ENCODE measurements at places on chromosomes 3 and 15.

- no peak for DNase-seq
Measured at GRCh38 chr15:48680841-48681240, 35.3 kb upstream of the FBN1 start.

DNA sequence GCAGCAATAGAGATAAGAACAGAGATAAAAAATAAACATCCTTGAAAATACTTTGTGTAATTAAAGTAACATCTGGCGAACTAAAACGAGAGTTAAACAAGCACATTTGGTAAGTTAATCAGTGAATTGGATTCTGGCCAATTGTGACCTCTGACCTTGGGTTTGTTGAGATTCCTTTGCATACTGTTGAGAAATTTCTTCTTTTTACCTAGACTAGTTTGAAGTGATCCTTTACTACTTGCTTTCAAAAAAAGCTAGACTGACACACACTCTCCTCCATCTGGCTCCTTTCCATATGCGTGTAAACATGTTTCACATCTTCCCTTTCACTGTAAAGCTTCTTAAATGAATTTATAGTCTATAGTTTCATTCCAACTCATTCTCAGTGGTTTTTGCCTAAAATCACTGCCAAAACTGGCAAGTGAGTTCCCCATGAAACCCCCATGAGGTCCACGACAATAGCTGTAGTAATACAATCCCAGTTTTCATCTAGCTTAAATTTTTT, 17.3 kb upstream of the GBE1 start:
- no peak for DNase-seq

DNA sequence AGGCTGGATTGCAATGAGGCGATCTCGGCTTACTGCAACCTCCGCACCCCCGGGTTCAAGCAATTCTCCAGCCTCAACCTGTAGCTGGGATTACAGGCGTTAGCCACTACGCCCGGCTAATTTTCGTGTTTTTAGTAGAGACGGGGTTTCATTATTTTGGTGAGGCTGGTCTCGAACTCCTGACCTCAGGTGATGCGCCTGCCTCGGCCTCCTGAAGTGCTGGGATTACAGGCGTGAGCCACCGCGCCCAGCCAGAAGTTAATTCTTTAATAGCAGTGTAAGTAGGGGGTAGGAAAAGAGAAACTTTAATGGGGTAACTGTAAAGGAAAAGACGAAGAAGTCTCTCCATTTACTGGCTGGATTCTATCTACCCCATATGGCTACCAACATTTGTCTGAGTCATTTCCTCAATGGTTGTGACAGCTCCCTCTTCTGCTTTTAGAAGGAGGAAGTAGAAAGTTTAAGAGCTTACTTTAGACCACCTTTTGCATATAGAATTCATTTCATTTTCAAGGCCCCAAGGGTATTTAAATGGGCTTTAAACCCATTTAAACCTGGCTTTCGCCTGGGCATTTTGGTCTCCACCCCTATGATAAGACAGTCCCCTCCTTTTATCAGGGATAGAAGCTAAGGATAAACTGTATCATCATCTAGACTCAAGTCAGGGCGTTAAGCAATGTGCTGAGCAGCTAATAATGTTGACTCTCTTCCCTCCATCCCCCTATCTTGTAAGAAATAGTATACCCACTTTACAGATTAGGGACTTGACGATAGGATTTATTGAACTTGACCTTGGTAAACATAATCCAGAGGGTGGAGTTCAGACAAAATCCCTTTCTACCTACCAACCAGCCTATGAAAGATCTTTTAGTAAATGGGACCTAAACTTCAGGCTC, 1.1 kb upstream of the CDV3 start:
- DNase-seq: peak; percentile 86

GRCh38 chr3:67461667-67462142, 192.7 kb downstream of the SUCLG2 start:
- DNase-seq: no peak

- no peak for DNase-seq
Measured at GRCh38 chr3:16550305-16550675, 36.8 kb upstream of the RFTN1 start.

- peak; percentile 92 for DNase-seq
Measured at GRCh38 chr3:196643201-196643749, 3.8 kb downstream of the NRROS start.

DNA sequence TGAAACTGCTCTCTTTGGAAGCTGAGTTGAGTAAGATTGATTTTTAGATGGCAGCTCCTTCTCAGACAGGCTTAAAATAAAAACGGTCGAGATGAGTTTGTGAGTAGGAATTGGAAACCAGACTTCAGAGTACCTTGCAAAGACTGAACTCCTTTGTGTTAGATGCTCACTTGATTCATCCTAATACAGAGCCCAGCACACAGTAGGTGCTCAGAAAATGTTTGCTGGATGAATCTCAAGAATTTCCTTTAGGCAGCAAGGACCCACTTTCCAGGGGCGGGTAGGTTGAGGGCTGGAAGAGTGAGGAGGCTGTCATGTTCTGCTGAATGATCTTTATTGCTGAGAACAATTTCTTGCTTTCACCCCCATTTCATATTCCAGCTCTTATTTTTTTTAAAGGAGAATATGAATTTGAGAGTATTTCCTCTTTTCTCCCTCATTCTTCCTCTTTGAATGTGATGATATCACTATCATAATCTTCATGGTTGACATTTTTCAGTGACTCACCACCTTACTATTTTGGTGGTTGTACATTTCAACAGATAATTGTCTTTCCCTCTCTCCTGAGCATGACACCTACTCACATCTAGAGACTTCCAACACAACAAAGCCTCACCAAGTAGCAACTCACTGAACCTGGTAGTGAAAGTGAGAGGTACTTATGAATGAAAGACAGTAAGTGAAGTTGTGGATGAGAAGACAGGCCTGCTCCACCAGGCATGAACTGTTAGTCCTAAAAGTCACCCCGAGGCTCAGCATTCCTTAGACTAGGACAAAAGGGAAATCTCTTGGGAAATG, 113.3 kb downstream of the PDCD6IP start:
- no peak for DNase-seq

DNA sequence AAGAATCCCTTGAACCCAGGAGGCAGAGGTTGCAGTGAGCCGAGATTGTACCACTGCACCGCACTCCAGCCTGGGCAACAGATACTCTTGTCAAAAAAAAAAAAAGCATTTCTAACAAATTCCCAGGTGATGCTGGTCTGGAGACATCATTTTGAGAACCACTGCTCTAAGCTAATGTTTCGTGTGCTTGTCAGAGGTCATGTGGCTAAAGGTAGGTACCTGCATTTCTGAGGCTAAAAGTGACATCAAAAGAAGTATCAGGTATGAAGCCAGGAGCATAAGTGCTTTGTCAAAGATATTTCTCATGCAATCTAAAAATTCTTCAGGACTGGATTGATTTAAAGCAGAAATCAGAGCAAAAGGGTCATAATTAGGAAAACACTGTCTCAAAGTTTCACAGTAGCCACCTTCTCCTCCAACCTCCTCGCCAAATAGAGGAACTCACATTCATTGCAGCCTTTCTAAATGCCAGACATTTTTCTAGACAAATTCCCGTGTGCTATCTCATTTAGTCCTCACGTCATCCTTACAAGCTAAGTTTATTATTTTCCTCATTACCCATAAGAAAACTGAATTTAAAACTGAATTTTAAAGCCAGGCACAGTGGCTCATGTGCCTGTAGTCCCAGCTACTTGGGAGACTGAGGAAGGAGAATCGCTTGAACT, 25.7 kb upstream of the GSK3B start:
- no peak for DNase-seq

DNA sequence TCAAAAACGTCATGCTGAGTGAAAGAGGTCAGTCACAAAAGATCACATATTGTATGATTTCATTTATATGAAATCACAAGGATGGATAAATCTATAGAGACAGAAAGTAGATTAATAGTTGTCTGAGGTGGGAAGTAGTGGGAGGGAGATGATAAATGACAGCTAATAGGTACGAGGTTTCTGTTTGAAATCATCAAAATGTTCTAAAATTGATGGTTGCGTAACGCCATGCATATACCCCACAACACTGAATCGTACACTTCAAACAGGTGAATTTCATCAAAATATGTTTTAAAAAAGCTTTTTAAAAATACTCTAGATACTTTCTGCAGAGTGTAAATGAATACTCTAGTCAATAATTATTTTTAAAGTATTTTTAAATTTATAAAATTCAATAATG, 303.0 kb upstream of the STAC start:
- no peak for DNase-seq

DNA sequence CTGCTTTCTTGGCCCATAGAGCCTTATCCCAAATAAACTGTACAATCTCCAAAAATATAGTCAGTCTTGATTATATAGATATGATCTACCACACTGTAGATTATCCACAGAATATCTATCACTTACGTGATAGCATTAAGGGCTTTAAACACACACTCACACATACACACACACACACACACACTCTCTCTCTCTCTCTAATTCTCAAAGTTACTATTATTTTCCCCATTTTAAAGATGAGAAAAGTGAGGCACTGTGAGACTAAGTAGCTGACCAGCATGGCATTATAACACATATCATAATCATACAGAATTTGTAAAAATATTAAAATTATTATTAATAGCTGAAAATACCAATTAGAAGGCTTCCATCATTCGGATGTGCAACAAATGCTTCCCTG, 4.2 kb downstream of the TBC1D5 start:
- DNase-seq: no peak

DNA sequence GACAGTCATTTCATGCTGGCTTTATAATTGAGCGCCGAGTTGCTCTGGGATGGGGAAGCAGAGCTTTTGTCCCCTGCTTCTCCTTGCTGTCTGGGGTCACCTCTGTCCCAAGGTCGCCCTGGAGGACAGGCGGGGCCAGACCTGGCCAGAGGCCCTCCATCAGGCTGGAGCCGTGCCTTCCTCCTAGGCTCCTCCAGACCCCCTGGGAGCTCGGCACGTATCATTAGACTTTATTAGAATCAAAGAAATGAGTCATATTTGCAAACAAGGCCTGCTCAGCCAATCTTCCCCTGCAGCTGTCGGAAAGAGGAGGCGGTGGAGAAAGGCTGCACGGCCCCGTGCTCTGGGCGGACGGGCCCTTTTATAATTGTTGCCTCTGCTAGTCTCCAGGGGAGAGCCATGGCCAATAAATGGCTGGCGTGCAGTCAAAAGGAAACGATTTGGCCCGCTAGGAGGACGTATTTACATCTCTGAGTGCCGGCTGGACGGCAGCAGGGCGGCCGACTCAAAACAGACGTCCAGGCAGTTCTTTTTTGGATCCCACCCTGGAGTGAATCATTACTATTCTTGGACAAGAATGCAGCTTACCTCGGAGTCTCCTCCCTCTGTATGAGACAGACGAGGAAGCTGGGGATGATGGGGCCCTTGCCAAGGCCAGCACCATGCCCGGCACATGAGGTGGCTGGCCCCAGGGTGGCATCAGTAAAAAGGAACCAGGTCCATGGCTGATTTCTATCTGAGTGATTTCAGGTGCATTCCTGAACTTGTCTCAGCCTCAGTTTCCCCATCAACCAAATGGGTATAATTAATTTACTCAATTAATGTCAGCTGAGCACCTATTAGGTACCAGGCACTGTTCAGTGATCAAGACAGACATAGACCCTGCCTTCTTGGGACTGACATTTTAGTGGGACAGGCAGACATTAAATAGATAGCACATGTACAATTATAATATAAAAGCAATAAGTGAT, 50.6 kb downstream of the SLC6A6 start:
- no peak for DNase-seq

DNA sequence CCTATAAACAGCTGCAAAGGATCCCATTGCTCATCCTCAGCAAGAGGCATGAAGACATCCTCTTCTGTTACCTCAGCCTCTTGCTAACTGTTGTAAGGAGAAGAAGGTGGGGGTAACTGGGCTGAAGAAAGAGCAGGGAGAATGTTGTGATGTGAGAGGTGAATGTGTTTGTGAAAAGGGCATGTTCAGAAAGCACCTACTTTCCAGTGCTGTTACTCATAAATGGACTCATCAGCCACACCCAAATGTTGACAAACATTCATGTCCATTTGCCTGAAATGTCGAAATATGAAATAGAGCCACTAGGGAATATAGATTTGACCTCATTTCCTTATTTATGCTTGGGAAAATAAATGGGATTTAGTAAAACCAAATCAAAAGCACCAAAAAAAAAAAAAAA, 12.6 kb downstream of the SLC24A1 start:
- DNase-seq: no peak
